Effector memory CD4-positive, alpha-beta T cell (primary cell): ENCODE measurements at places on chromosomes 1 and 21.

DNA sequence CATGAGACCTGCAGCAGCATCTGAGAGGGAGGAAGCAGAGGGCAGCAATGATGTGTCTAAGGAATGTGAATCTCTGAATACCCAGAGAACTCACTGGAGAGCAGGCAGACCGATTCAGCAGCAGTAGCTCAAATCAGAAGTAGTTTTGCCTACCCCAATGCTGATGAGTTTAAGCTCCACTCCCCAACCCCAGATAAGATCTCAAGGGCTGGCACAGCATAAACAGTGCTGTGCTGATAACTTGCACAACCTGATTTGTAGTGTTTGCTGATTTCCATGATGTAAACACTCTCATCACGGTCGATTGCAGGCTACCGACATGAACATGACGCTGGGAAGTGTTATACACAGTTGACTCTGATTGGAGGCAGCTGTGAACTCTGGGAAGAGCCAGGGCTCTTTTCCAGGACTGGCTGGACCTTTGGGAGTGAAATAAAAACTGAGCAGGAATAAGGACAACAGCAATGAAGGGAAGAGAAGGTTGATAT, 11.2 kb upstream of the HMGCS2 start:
- no peak for DNase-seq

DNA sequence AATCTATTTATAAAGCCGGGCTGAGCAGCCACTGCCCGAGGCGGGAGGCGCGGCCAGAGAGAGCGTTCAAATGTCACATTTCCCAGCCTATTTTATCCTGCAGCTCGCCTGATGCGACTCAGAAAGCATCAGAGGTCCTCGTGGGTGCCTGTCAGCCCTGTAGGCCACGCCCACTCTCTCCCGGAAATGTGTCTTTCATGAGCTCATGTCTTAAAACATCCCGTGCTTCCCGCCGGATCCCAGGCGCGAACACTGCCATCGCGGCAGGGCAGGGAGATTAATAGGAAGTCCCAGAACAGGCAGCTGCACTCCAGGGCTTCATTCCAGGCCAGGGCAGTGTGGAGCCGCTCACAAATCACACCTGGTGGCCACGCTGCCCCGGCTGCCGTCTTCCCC, 117.5 kb downstream of the PRDM16 start:
- no peak for DNase-seq

- DNase-seq, result no peak
Observed at GRCh38 chr1:211531194-211532087, 39.5 kb upstream of the RD3 start.

GRCh38 chr1:230270559-230271281, 155.4 kb downstream of the PGBD5 start:
- DNase-seq, result no peak

GRCh38 chr21:42518626-42519025, 5.0 kb downstream of the SLC37A1 start:
- no peak for DNase-seq

DNA sequence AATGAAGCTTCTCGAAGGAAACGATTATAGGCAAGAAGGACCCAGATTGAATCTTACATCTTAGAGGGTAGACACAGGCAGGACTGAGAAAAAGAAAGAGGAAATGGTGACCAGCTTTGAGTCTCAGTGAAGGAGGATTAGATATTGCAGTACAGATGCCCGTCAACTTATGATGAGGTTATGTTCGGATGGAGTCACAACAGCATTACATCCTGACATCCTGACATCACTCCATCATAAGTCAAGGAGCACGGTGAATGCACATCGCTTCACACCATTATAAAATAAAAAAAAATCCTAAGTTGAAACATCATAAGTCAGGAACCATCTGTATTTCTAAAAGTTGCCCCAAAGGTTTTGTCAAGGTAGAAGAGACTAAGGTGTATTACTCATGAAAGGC, 312.3 kb upstream of the PLXNA2 start:
- no peak for DNase-seq

DNA sequence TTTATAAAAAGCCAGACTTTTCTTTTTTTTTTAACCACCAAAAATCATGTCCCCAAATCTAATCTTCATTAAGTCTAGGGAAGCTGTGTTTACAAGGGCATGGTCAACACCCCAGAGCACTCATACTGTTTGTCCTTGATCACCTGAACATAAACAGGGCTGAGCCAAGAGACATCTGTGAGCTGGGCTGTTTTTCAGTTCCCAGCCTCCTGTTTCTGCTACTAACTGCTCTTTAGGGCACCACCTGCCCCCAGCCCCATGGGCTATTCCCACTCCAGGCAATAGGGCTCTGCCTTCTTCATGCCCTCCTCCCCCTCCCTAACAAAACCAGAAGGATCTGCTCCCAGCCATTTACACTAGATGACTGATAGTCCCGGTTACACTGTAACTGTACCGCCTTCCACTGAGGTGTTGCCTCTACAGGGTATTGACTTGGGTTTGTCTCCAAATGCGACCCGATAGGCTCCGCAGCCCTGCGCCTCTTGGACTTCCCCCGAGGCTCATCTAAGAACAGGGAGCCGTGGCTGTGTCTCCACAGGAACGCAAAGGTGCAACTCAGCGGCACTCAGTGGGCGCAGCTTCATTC, 11.7 kb upstream of the SLC26A9 start:
- no peak for DNase-seq
